ENCODE measurements at places on chromosomes 12 and 14.

DNA sequence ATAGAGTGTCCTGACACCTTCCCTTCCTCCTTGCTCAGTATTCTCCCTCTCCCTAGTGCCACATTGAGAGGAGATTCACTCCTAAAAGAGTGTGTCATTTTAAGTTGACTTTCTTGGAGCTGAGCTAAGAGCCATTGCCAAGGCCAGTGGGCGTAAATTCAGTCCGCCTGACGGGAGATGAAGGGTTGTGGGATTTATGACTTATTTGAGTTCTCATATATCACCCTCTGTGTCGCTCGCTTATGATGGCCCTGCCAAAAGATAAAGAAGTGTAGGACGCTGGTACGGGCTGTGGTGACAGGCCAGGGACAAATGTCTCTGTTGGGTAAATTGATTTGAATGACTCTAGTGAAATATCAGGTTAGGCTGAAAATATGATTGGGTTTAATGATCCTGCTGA lies 867.4 kb downstream of the NRXN3 start:
- no peak for DNase-seq

DNA sequence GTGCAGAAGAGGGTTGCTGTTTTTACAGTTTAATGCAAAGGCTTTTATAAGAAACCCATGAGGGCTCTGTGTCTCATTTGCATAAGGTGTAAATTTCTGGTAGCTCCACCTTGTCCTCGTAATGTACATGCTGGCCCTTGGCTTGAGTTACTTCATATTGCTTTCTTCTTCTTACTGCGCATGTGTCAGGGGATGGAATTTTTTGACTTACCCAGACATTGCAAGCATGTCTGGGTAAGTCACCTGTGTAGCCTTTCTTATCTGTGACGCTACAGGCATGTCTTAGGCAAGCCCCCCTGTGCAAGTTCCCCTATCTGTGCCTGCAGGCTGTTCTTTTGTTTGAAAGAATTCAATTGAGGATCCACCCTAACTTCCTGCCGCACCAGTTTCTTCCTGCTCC lies 274.2 kb downstream of the ETNK1 start:
- DNase-seq = no peak

- DNase-seq = no peak
Measured at GRCh38 chr14:53109105-53110041, 43.8 kb downstream of the DDHD1 start.

GRCh38 chr12:98275131-98275475 lies 240.3 kb upstream of the TMPO start:
- no peak for DNase-seq

GRCh38 chr12:58502226-58502625 lies 418.1 kb downstream of the LRIG3 start:
- DNase-seq = peak; percentile 83

DNA sequence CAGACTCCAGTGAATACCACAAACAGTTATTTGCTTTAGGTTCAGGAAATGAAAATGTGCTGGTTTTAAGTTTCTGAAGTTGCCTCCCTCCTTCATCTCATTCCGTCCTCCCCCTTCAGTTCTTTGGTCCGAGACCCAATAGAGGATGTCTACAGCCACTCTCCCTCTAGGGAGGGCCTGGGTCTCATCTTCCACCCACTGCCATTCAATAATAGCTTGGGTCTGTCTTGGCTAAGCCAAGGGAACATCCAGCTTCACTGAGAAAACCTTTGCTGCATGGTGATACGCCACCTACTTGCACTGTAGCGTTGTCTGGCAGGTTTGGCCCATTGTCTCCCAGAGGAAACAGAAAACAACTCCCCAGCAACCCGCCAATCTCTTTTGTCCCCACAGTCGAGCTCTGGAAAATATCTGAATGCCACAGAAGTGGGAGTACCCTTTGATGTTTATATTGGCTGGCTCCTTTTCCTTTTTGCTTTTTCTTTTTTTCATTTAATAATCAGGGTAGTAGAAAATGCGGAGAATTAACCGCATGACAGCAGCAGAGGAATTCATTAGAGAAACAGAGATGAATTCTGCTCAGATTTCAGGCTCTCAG lies 380.1 kb downstream of the RAD51B start:
- no peak for DNase-seq

- peak; percentile 22 for DNase-seq
Measured at GRCh38 chr12:2172491-2173214, 119.9 kb downstream of the CACNA1C start.

DNA sequence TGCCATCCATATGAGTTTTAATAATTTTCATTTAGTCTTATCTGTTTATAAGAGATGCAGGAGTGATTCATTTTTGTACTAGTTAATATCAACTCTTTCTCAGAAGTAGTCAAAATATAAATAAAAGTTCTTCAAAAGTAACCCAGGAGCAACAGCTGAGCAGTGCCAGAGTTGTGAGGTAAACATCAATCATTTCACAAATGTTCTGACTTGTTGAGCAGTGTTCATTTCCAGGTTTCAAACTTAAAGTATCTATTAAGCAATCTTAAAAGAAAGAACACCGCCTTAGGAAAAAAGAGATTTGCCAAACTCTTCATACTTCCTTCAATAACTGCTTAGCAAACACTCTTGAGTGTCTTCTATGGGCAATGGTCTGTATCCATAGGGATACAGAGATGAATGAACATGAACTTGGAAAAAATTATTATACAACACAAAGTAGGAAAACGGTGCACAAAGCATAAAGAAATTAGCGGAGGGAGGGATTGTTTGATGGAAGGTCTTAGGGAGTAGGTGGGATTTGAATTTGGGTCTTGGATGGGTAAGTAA lies 41.9 kb upstream of the POC1B start:
- no peak for DNase-seq

GRCh38 chr12:52524241-52524897 lies 4.2 kb upstream of the KRT5 start:
- DNase-seq = no peak

DNA sequence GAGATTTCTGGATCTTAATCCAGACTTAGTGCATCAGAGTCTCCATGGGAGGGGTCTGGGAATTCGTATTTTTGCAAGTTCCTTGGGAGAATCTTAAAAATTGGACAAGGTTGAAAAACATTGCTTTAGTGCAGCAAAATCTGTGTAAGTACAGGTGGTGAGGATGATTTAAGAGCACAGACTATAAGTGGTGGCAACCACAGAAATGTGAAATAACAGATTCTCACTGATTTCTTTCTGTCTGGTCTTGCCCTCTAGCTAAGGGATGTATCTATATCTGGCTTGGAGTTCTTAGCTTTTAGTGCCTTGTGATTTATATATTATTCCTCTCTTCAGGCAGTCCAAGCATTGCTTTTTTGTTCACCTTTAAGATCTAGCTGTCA lies 116.2 kb downstream of the DIP2B start:
- no peak for DNase-seq

- DNase-seq = no peak
Measured at GRCh38 chr12:114902665-114903064, 218.7 kb upstream of the TBX3 start.

GRCh38 chr14:103391048-103391447 lies 5.8 kb downstream of the MARK3 start:
- DNase-seq = peak; percentile 53

DNA sequence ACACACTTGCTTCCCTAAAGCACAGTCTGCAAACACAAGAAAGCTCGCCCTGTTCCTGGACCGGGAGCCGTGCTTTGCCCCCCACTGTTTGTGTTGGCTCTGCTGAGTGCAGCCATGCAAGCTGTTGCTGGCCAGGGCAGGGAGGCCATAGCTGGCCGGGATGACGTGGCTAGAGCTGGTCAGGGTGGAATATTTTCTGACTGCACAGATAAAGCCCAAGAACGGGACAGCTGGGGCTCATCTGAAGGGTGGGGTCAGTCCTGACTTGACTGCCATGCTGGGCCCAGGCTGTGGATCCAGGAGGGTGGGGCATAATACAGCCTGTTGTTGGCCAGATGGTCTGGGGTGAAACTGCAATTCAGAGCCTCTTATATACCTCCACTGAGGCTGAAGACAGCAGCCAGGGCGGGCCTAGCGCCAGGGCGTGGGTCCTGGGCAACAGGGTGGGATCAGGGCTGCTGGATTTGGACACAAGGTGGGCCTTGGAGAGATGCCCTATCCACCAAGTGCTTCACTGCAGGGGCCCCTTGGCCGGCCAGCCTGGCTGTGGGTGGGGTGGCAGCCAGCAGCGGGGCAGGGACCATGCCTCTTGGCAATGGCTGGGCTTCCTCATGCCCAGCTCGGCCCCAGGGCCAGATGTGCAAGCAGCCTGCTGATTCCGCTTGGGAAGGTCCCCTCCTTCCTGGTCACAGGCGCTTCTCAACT lies 14.8 kb downstream of the KMT5A start:
- DNase-seq = no peak

- DNase-seq = no peak
Measured at GRCh38 chr14:64060199-64060545, 207.4 kb downstream of the SYNE2 start.

DNA sequence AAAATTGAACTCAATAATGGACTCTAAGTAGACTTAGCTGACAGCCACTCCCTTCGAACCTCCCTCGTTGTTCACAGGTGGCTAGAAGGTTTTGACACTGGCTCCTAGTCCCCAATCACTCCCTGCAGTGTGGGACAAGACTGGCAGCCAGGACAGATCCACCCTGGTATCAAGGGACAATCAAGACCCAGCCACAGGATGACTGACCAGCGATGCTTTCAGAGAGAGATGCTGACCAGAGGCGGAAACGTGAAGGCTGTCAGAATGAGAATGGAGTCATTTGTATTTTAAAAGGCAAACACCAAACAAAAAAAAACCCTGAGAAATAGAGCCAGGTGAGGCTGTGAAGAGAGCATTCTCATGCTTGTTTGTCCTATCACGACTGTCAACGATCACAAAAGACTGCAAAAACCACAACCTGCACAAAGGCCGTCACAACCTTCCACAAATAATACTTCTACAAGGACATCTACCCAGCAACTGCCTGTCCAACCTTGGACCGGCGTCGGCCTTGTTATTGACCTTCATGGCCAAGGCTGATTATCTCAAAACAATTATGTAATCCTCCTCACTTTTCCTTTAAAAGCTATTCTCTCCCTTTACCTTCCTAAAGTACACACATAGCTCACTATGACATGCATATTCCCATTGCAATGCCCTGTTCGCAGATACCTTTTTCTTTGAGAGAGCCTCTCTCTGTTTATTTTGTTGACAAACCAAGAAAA lies 13.2 kb downstream of the EIF5 start:
- no peak for DNase-seq

- DNase-seq = peak; percentile 16
Measured at GRCh38 chr12:66965621-66966020, 286.7 kb upstream of the GRIP1 start.

DNA sequence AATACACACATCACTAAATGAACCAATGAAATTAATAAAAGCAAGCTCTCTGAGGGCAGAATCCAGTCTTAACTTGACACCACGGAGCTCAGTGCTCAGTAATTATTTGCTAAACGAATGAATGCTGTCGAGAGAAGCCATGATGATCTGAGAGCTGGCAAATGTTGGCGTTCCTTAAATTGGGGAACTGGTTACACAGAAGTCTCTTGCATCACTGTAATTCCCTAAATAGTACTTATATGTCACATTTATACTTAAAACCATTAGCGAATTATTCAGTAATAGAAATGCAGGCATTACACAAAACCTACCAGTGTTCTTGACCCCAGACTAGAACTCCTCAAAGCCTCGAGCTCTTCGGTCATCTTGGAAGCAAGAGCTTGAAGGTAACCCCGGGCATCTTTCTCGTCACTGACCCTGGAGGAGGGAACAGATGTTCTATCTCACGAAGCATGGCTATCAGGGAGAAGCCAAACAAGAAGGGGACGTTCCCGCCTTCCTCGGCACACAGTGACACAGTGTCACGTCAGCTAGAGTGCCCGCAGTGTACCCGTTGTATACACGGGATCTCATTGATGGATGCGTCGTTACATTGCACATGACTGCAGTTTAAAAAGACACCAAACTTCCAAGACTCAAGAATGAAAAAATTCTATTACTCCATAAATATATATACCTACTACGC lies 43.6 kb downstream of the AMN start:
- no peak for DNase-seq

- no peak for DNase-seq
Measured at GRCh38 chr14:32824195-32824594, 114.5 kb upstream of the NPAS3 start.

DNA sequence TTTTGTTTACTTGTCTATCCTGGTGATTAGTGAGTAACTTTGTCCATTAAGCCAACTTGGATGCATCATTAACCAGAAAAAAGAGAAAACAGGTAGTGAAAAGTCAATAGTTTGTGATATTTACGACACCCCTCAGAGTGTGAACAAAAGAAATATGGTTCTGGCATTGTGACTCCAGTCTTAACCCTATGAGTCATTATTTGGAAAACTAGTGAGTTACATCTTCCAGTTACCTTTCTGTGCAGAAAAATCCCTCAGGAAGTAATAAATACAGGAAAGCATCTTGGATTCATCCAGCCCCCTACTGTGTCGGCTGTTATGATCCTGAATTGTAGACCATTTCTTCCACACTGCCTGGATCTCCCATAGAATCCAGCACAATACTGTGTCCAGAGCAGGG lies 379.1 kb downstream of the GALC start:
- peak; percentile 34 for DNase-seq

DNA sequence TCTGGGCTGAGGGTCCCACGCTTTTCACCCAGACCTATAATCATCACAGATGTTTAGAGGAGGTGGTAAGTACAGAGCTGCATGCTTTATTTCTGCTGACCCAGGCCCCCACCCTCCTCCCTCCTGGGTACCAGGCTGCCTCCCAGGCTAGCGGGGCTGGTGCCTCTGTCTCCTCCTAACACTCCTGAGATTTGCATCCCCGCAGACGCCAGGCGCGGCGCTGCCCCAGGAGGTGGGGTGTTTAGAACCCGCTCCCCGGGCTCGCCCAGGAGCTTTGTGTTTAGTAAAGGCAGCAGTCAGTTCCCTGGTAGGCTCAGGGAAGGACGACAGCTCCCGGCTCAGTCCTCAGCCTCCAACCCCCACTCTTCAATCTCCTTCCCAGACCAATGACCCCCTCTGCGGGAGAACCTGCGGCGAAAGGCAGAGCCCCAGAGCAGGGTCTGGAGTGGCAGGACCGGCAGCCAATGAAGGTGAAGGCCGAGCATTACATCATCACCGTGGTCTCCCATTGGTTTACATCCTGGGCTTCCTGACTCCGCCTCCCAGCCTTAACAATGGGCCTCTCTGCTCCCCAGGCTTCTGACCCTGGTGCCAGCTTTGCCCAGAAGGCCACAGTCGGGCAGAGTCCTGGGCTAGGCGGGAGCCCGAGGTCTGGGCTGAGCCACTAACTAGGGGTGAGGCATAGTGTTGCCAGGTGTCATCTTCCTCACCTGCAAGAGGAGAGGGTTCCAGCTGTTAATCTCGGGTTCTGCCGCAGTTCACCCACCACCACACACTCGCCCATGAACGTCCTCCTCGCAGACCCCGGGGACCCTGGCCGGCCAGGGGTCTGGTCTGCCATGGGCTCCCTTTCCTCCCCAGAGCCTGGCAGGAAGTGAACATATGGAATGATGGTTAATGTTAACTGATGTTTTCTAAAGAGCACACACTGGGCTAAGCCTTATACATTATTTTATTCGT lies 57.5 kb downstream of the CALM1 start:
- DNase-seq = peak; percentile 92

- peak; percentile 75 for DNase-seq
Measured at GRCh38 chr12:49777800-49778748, 36.7 kb downstream of the TMBIM6 start.

Measured in DMS53 (cell line).